AG04450 (cell line): ENCODE measurements at places on chromosomes 16 and 17.

GRCh38 chr16:7426161-7426560, 93.5 kb downstream of the RBFOX1 start:
- DNase-seq = no peak

- DNase-seq = no peak
These were observed 74.0 kb downstream of the N4BP1 start for GRCh38 chr16:48535831-48536613.

DNA sequence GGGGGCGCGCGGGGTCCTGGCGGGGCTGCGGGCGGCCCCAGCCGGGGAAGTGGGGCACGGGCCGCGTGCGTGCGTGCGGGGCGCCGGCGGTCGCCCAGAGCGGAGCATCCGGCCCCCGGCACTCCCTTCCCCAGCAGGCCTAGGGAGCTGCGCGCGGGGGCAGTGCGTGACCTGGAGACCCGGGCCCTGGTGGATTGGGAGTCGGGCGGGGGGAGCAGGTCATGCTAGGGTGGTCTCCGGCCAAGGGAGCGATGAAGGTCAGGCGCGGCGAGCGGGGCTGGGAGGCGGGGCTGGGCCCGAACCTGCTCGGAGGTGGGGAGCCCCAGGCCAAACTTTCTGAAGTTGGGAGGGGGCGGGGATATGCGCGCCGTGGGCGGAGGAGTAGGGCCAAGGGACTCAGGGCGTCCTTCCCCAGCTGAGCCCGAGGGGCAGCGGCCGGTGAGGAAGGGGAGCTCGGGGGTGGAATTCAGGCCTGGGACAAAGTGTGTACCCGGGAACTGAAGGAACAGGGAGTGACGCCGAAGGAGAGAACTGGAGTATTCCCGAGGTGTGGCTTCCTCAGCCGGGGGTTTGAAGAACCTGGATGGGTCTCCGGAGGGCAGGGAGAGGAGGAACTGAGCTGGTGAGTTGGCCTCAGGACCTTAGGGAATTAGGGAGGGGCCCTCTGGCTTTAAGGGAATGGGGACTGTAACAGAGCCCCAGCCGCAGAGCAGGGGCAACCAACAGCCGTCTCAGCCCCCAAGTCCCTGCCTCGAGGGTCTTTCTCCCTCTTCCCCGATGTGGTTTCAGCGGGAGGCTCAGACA, 589 bp downstream of the XYLT2 start:
- no peak for DNase-seq

DNA sequence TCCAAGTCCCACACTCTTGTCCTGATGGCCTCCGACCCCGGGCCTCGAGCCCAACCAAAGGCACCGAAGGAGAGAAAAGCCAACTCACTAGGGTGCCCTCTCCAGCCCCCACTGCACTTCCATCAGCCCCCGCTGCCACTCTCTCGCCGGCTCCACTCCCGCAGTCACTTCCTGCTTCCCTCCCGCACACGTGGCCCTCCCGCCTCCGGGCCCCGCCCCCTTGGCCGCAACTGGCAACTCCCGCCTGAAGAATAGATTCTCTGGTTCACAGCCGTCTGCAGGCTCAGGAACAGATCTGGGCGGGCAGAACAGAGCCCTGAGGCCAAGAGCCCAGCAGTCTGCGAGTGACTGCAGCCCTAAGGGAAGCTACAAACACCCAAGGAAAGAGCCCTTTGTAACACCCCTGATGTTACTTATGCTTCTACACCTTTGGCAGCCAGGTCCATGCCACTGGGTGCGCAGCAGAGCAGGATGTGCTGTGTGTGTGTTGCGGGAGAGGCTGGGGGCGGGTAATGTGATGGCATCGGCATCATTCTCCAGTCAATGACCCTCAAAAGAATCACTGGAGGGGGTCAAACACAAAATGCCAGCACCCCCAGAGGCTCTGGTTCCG, at the start of gene SLC39A11:
Gene SLC39A11 (minus strand): TSS at position 166 of the 613 bp plus-strand sequence. CDS start 3,924 bp downstream, outside the sequence.
- peak; percentile 76 for DNase-seq

- DNase-seq = peak; percentile 13
These were observed 4.7 kb upstream of the KRTAP3-1 start for GRCh38 chr17:41013606-41014005.

DNA sequence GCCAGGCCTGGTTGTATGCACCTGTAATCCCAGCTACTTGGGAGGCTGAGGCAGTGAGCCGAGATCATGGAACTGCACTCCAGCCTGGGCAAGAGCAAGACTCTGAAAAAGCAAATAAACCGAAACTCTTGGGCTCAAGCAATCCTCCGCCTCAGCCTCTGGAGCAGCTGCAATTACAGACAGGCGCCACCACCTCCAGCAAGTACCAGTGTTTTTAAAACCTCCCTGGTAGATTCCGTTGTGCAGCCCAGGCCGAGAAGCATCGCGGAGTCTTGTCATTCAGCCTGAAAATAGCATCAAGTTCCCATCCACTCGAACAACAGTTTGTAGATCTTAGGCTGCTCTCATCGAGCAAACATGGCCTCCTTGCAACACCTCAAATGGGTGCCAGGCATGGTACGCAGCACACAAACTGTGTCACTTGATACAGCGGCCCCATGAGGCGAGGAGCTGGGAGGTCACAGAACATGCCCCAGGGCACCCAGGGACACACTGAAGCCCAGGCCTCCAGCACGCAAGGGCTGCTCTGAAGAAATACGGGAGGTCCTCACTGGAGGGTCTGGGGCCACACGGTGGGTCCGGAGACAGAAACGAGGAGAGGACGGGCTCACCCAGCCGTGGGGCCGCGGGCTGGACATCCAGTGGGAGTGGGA, 18.1 kb downstream of the TMC6 start:
- no peak for DNase-seq

GRCh38 chr16:13036600-13036999, 135.2 kb downstream of the SHISA9 start:
- DNase-seq = no peak

GRCh38 chr17:61875285-61875684, 12.0 kb upstream of the BRIP1 start:
- DNase-seq = no peak

DNA sequence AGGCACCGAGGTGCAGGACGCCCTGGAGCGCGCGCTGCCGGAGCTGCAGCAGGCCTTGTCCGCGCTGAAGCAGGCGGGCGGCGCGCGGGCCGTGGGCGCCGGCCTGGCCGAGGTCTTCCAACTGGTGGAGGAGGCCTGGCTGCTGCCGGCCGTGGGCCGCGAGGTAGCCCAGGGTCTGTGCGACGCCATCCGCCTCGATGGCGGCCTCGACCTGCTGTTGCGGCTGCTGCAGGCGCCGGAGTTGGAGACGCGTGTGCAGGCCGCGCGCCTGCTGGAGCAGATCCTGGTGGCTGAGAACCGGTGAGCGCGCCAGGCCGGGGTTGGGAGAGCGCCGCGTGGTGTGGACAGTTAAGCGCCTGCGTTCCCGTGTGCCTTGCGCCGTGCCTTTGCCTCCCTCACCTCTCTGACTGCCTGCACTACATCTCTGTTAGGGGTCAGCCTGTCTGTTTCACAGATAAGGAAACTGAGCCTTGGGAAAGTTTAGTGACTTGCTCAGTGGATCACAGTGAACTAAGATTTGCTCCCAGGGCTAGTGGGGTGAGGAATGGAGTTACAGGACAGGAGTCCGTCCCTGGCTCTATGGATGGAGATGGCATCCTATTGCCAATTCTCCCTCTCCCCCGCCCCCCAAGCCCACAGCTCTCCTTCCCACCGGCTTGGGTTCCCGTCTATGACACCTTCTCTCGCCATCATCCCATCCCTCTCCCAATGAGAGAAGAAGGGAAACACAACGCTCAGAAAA, 880 bp downstream of the SARM1 start:
- DNase-seq = no peak

- DNase-seq = no peak
These were observed 77.0 kb downstream of the MRC2 start for GRCh38 chr17:62704381-62704971.

- no peak for DNase-seq
These were observed 97.6 kb downstream of the MRM3 start for GRCh38 chr17:879546-880442.

DNA sequence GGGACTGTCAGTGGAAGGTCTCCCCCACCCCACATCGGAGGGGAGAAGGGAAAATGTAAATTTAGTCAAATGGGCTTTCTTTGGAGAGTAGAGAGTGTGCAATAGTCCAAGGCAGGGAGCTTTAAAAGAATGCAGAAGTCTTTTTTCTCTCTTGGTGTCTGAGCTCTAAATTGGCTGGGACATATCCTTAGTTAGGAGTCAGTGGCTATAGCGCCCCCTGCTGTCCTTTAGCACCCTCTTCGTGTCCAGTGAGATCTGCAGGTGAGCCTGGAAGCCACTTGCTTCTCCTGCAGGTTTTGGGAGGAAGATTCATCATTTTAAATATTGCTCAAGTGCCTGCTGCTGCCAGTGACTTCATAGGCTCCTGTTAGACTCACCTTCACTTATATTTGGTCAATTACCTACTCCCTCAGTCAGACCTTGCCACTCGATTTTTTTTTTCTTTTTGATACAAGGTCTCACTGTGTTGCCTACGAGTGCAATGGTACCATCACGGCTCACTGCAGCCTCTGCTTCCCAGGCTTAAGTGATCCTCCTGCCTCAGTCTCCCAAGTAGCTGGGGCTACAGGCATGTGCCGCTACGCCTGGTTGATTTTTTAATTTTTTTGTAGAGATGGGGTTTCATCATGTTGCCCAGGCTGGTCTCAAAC, 174.8 kb downstream of the PRKCB start:
- DNase-seq = peak; percentile 11

DNA sequence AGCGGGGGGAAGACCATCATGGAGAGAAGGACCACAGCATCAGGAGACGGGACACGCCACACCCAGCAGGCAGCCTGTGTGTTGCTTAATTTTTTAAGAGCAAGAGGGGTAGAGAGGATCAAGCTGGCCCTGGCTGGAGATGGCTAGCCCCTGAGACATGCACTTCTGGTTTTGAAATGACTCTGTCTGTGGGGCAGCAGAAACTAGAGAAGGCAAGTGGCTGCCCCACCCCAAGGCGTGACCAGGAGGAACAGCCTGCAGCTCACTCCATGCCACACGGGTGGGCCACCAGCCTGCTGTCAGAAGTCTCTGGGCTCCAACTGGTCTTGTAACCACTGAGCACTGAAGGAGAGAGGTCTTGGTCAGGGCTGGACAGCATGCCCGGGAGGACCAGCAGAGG, 75.5 kb downstream of the SOCS1 start:
- DNase-seq = no peak

DNA sequence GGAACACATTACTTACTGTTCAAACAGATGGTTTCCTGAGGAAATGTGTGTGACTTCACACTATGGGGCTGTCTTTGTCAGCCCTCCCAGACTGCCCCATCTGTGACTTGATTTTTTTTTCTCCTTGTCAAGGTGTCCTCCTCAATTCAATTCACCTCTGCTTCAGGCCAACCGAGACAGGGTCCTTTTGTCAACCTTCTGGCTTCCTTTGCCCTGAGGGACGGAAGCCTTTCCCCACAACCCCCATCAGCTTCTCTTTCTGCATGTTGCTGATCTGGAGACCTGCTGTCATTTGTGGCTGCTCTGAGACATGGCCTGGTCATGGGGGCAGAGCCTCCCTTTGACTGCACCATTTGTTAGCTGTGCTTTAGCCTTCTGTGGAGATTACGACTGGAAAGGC, 21.3 kb upstream of the RGS9 start:
- no peak for DNase-seq

- DNase-seq = no peak
These were observed 2.0 kb upstream of the BRICD5 start for GRCh38 chr16:2212362-2213324.

GRCh38 chr17:77528516-77529327, 388.0 kb downstream of the SEC14L1 start:
- DNase-seq = no peak

DNA sequence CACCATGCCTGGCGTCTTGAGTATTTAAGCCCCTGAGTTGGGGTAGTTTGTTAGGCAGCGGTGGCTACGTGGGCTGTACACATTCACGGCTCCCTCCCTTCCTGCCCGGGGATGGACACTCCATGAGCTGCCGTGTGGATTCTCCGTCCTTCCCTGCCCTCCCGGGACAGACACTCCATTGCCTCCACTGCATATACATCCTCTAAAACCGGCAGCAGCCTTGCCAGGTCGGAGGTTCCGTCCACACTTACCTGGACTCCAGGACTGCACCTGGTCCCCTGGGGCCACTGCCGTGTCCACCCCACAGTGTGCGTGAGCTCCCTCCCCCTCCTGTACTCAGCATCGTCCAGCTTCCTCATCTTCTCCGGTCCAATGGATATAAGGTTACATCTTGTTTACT, 3.5 kb upstream of the SPATA2L start:
- DNase-seq = no peak

- no peak for DNase-seq
These were observed 114.5 kb upstream of the GSE1 start for GRCh38 chr16:85498607-85499006.

GRCh38 chr17:76753061-76753961, 15.4 kb downstream of the MFSD11 start:
- DNase-seq = no peak

GRCh38 chr16:57603115-57604024, 25.1 kb upstream of the ADGRG1 start:
- DNase-seq = no peak
